Activated naive CD4-positive, alpha-beta T cell treated with anti-CD3 and anti-CD28 coated beads, Interleukin-2, amount 10 ng/mL, durations not matched to agents 7 days and 5 days (primary cell): ENCODE measurements at places on chromosomes 12 and 14.

GRCh38 chr12:25126746-25127145, 68.2 kb downstream of the DNAI7 start:
- no peaks in the 10 kb centered on the region for H3K4me1 ChIP-seq
- no peak overlapping the region for H3K27ac ChIP-seq
- no peak overlapping the region for H3K4me3 ChIP-seq
- DNase-seq = no peak
- H3K27me3 ChIP-seq = peaks cover 4% of the 10 kb centered on the region

- no peaks in the 10 kb centered on the region for H3K27me3 ChIP-seq
- H3K27ac ChIP-seq = no peak overlapping the region
- H3K4me1 ChIP-seq = no peaks in the 10 kb centered on the region
- DNase-seq = no peak
Observed at GRCh38 chr12:79085106-79085682, 220.6 kb downstream of the SYT1 start.

- no peaks in the 10 kb centered on the region for H3K36me3 ChIP-seq
- no peak overlapping the region for H3K27ac ChIP-seq
- no peaks in the 10 kb centered on the region for H3K27me3 ChIP-seq
- H3K4me1 ChIP-seq = no peaks in the 10 kb centered on the region
Observed at GRCh38 chr12:33486058-33486457, 46.4 kb upstream of the SYT10 start.

DNA sequence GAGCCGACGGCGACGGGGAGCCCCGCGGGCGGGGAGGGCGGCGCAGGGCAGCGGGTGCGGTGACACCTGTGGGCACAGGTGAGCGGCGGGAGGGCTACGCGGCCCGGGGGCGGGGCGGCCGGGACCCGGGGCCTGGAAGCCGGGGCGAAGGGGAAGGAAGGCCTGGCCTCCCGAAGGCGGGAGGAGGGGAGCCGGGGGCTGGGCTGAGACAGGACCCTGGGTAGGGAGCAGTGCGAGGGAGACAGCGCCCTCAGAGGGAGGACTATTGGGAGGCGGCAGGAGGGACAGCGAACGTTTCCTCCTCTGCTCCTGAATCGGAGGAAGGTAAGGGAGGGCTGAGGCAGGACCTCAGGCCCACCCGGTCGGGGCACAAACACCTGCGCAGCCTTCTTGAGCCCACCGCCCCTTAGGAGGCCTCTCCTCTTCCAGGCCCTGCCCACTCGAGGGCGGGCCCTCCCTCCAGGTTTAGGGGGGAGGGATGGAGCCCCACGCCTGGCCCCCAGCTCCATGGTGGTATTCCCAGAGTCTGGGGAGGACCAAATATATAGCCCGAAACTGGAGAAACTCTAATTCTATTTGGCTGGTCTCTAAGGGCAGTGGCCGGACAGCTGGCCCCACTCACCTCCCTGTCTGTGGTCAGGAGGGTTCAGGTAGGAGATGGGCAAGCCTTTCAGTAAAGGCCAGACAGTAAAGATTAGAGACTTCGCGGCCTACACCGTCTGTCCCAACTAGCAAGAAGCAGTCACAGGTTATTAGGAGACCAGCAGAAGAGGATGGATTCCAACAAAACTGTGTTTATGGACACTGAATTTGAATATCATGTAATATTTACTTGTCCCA, 509 bp downstream of the PLEKHG6 start:
- no peak overlapping the region for H3K27ac ChIP-seq
- H3K4me1 ChIP-seq = no peaks in the 10 kb centered on the region
- no peak overlapping the region for H3K4me3 ChIP-seq
- no peaks in the 10 kb centered on the region for H3K36me3 ChIP-seq

- no peak overlapping the region for H3K4me3 ChIP-seq
- no peak overlapping the region for H3K27ac ChIP-seq
- no peaks in the 10 kb centered on the region for H3K36me3 ChIP-seq
- H3K4me1 ChIP-seq = no peaks in the 10 kb centered on the region
Observed at GRCh38 chr12:41963398-41963797, 181.3 kb downstream of the GXYLT1 start.

GRCh38 chr12:109385339-109386058, 37.8 kb downstream of the MYO1H start:
- H3K36me3 ChIP-seq = no peaks in the 10 kb centered on the region
- DNase-seq = no peak
- H3K27me3 ChIP-seq = peaks cover 28% of the 10 kb centered on the region
- H3K4me1 ChIP-seq = no peaks in the 10 kb centered on the region
- no peak overlapping the region for H3K27ac ChIP-seq
- H3K4me3 ChIP-seq = no peak overlapping the region

GRCh38 chr14:83568141-83568540, 1961.8 kb upstream of the FLRT2 start:
- no peaks in the 10 kb centered on the region for H3K4me1 ChIP-seq
- no peaks in the 10 kb centered on the region for H3K27me3 ChIP-seq
- H3K4me3 ChIP-seq = no peak overlapping the region
- no peak for DNase-seq
- H3K36me3 ChIP-seq = no peaks in the 10 kb centered on the region

DNA sequence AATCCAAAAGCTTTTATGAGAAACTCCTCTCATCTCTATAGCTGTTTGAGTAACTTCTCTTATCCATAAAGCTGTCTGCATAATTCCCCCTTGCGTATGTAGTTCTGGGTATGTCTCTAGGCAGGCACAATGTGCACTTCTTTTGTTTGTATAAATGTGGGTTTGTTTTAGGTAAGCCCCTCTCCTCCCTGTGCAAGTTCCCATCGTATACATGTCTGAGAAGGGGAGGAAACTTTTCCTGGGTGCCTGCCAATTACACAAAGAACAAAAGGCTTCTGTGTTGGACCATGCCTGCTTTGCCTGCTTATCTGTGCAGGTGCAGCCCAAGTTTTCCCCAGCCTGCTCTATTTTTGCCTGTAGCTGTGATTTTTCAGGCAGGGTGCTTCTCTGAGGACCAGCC, 96.7 kb downstream of the CCER1 start:
- no peaks in the 10 kb centered on the region for H3K4me1 ChIP-seq
- no peak overlapping the region for H3K4me3 ChIP-seq
- DNase-seq = no peak
- H3K36me3 ChIP-seq = no peaks in the 10 kb centered on the region

- H3K4me3 ChIP-seq = no peak overlapping the region
- H3K36me3 ChIP-seq = no peaks in the 10 kb centered on the region
- H3K27me3 ChIP-seq = peaks cover 17% of the 10 kb centered on the region
- no peaks in the 10 kb centered on the region for H3K4me1 ChIP-seq
- no peak overlapping the region for H3K27ac ChIP-seq
Observed at GRCh38 chr14:33914676-33915516, 36.0 kb downstream of the EGLN3 start.

- H3K4me3 ChIP-seq = no peak overlapping the region
- peaks cover 31% of the 10 kb centered on the region for H3K4me1 ChIP-seq
- no peaks in the 10 kb centered on the region for H3K27me3 ChIP-seq
- H3K36me3 ChIP-seq = peaks cover 3% of the 10 kb centered on the region
Observed at GRCh38 chr12:110591451-110592051, 8.4 kb upstream of the PPTC7 start.

GRCh38 chr12:76337583-76337982, 10.6 kb downstream of the BBS10 start:
- no peak overlapping the region for H3K4me3 ChIP-seq
- no peak overlapping the region for H3K27ac ChIP-seq
- no peaks in the 10 kb centered on the region for H3K4me1 ChIP-seq
- no peaks in the 10 kb centered on the region for H3K36me3 ChIP-seq
- DNase-seq = no peak

DNA sequence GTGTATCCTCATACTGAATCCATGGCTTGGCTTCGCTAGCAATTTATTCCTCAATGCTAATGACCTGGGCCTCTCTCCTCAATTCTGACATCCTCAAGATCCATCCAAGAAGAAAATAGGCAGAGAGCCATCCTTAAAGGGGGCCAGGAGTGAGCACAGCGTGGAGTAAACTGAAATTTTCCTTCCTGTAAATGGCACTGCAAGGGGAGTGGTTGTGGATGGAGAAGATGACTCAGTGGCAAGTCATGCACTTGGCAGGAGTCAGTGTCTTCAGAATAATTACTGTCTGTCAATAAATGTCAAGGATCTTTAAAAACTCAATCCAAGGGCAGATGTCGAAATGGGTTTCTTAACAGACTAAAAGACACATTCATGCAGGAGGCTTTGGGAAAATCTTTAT, 88.0 kb upstream of the TMEM132C start:
- H3K27me3 ChIP-seq = no peaks in the 10 kb centered on the region
- no peak for DNase-seq
- H3K4me1 ChIP-seq = no peaks in the 10 kb centered on the region
- H3K27ac ChIP-seq = no peak overlapping the region
- no peaks in the 10 kb centered on the region for H3K36me3 ChIP-seq

DNA sequence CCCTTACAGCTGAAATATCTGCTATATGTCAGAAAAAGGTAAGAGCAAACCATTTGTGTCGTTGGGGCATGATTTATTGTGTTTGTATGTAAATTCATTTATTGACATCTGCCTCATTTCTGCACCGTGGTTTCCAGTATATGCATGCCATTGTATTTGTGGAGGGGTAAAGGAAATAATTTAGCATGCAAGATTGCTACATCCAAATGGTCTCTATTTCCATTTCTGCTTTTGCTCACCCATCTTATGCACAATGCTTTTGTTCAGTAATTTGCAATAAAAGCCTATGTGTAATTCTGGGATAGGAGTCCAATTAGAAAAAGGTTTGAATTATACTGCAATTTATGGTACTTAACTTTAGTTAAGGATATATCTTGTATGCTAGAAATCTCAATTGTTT, 101.8 kb downstream of the UNC79 start:
- no peaks in the 10 kb centered on the region for H3K4me1 ChIP-seq
- H3K4me3 ChIP-seq = no peak overlapping the region
- DNase-seq = no peak

DNA sequence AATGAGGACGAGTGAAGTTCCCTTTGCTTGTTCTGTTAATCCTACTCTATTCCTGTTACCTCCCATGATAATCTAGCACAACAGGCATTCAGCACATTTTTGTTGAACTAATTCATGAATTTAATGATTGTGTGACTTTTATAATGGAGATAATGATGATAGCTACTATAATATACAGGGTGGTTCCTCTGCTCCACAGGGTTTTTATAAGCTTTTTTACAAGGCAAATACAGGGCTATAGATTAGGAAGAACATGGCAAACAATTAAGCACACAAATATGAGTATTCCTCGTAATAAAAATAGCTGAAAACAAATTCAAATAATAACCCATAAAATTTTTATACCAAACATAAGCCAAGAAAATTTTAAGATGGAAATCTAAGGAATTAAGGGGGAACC, 145.6 kb upstream of the TMTC1 start:
- no peaks in the 10 kb centered on the region for H3K4me1 ChIP-seq
- no peak overlapping the region for H3K27ac ChIP-seq
- H3K4me3 ChIP-seq = no peak overlapping the region
- no peak for DNase-seq
- H3K27me3 ChIP-seq = no peaks in the 10 kb centered on the region

GRCh38 chr12:104490186-104490585, 33.4 kb downstream of the CHST11 start:
- no peak overlapping the region for H3K4me3 ChIP-seq
- DNase-seq = no peak
- H3K27me3 ChIP-seq = no peaks in the 10 kb centered on the region
- H3K36me3 ChIP-seq = peaks cover 48% of the 10 kb centered on the region

GRCh38 chr12:56128670-56129205, 671 bp downstream of the ESYT1 start:
- peak overlapping the region; percentile 94 for H3K27ac ChIP-seq
- peaks cover 49% of the 10 kb centered on the region for H3K36me3 ChIP-seq
- peaks cover 3% of the 10 kb centered on the region for H3K27me3 ChIP-seq
- peak overlapping the region; percentile 97 for H3K4me3 ChIP-seq

DNA sequence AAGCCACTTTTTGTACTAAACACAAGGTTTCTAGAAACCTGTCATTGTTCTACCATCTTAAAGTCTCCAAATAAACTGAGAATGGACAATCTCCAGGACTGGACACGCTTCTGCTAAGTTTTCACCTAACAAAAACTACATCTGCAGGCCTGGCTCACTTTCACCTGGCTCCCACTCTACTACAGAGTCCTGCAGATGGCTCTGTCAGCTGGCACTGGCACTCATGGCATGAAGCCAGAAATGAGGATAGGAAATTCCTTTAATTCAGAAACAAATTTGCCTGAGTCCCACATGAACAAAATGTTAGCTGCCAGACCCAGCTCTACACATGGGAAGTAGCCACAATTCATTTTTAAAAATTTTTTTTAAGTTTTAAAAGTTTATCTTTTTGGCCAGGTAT, 42.1 kb downstream of the STXBP6 start:
- no peak for DNase-seq
- H3K27ac ChIP-seq = no peak overlapping the region
- H3K4me3 ChIP-seq = no peak overlapping the region

- peak overlapping the region; percentile 38 for H3K27ac ChIP-seq
- H3K4me3 ChIP-seq = no peak overlapping the region
- H3K36me3 ChIP-seq = peaks cover 15% of the 10 kb centered on the region
- no peaks in the 10 kb centered on the region for H3K27me3 ChIP-seq
- DNase-seq = no peak
- H3K4me1 ChIP-seq = peaks cover 56% of the 10 kb centered on the region
Observed at GRCh38 chr12:53254816-53255545, 13.1 kb upstream of the ESPL1 start.

GRCh38 chr12:29157486-29157946, 8.4 kb downstream of the FAR2 start:
- peaks cover 20% of the 10 kb centered on the region for H3K4me1 ChIP-seq
- H3K27me3 ChIP-seq = no peaks in the 10 kb centered on the region
- no peak for DNase-seq
- H3K4me3 ChIP-seq = no peak overlapping the region
- no peak overlapping the region for H3K27ac ChIP-seq

GRCh38 chr12:122318607-122319605, 52.6 kb upstream of the VPS33A start:
- H3K36me3 ChIP-seq = peaks cover 42% of the 10 kb centered on the region
- H3K27me3 ChIP-seq = no peaks in the 10 kb centered on the region
- no peaks in the 10 kb centered on the region for H3K4me1 ChIP-seq
- no peak overlapping the region for H3K27ac ChIP-seq
- no peak overlapping the region for H3K4me3 ChIP-seq

DNA sequence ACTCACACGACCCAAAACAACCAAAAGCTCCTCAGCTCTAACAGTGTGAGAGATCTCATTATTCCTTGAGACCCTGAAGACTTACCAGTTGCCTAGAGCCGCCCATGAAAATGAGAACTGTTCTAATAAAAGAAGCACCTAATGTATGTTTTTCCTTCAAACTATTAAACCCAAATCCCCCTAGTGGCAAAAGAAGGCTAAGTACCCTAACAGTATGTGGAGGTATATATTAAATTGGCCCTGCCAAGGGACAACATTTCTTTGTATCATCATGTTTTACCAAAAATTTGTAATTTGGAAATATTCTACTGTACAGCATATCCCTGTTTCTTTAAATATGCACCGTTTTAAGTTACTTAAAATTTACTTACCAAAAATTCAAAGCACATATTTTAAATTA, 38.0 kb upstream of the PPFIA2 start:
- no peaks in the 10 kb centered on the region for H3K36me3 ChIP-seq
- H3K27me3 ChIP-seq = peaks cover 4% of the 10 kb centered on the region
- DNase-seq = no peak
- H3K4me3 ChIP-seq = no peak overlapping the region
- no peaks in the 10 kb centered on the region for H3K4me1 ChIP-seq

DNA sequence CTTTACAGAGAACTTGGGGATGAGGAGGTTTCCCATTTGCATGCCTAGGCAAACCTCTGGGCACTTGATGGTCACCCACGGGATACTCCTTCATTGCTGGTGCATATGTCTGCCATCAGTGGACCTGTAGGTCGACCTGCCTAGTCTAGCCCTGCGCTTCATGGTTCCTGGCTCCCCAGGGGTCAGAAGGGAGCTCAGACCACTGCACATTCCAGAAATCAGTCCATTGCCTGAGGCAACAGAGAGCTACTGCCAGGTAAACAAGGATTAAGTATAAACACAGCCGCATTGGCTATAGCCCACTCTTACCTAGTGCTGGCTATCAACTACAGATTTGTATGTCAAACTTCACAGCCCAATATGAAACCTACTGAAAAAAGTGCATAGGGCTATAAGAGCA, 476.4 kb downstream of the SOX5 start:
- DNase-seq = no peak
- H3K36me3 ChIP-seq = no peaks in the 10 kb centered on the region
- H3K27me3 ChIP-seq = no peaks in the 10 kb centered on the region
- no peak overlapping the region for H3K4me3 ChIP-seq
